ENCODE measurements at places on chromosomes 2 and 18.
A peak's percentile ranks its signal among the peaks of the same experiment; 100 is the strongest.

- no peak for DNase-seq
These were observed 154.0 kb downstream of the TRIB2 start for GRCh38 chr2:12870692-12871091.

GRCh38 chr18:76046221-76046620 lies 448.8 kb downstream of the ZNF516 start:
- no peak for DNase-seq

DNA sequence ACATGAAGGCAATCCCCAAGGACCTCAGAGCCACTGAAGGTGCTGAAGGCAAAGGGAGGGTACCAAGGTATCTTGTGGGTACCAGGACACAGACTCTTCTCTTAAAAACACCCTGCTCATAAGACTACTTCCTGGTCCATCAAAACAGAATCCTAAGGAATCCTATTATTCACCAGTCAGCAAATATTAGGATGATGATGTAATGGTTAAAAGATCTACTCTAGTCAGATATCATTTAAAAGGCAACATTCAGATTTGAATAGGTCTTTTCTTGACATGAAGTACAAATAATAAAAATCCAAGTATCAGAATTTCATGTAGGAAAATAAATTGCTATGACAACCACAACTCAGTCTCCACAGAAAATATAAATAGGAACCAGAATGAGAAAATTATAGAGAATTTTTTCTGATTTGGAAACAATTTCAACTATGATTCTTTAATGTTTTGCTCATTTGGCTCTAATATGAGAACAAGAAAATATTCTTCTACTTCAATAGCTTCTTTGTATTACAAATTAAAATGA lies 77.8 kb upstream of the ZNF397 start:
- DNase-seq: peak; percentile 22

- no peak for DNase-seq
These were observed 30.6 kb downstream of the MYO7B start for GRCh38 chr2:127566139-127566417.

DNA sequence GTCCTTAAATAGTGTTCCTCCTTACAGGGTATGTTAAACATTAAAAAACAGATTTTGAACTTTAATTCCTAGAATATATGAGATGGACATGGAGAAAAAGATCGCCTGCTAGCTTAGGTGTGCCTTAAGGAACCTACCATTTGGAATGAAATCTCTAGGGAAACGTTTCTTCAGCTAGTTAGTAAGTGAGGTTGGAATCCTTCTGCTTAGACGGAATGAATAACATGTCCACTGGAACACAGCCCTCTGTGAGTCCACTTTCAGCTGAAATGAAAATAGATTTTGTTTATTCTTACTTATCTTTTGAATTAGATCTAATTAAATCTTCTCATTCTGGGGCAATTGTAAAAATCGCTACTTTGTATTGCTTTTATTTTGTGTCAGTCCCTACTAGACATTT lies 28.4 kb downstream of the NAB1 start:
- DNase-seq: no peak

- no peak for DNase-seq
These were observed 237.1 kb upstream of the PXDN start for GRCh38 chr2:1981421-1981820.

DNA sequence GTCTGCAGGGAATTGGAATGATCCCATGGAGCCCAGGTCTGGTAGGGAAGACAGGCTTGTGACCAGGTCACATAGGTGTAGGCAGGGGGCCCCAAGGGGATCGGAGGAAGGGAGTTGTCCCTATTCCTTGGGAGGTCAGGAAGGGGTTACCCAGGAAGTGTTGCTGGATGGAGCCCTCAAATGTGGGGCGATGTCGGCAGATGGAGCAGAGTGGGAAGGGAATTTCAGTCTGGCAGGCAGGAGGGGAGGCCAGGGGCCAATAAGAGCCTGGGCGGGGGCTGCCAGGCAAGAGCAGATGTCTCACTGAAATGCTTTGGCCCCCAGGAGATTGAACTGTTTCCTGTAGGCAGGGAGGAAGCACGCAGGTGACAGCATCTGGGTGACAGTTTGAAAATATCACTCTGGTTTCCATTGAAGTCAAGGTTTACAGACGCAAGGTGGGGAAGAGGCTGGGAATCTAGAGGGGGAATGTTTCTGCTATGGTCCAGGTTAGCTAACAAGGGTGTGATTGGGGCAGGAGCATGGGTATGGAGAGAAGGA lies 81.5 kb upstream of the SMAD2 start:
- DNase-seq: no peak

DNA sequence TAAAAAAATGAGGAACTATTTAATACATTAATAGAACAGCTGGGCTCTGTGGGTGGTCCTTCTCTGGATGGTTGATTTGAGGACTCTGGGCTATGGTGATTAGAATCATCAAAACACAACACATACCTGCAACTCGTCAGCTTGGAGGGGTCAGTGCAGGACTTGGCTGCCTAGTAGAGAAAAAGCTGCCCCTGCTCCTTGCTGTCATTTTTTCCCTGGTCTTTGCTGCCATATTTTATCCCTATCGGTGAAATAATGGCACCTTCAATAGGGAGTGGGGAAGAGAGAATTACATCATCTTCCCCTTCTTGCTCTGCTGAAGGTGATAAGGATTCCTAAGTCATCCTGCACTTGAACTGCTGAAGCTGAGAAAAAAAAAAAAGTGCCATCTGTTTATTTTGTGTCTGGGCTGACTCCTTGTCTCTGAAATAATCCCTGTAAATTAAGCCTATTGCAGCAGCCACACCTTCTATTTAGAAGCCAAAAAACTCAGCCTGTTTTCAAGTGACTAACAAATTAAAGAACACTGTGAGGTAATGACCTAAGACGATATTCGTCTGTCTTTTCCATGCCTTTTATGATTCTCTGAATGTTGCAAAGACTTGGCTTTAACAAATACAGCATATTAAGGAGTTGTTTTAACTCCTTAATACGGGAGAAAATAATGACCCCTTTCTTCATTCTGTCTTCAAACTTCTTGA lies 89.3 kb downstream of the ACVR1 start:
- DNase-seq: no peak

DNA sequence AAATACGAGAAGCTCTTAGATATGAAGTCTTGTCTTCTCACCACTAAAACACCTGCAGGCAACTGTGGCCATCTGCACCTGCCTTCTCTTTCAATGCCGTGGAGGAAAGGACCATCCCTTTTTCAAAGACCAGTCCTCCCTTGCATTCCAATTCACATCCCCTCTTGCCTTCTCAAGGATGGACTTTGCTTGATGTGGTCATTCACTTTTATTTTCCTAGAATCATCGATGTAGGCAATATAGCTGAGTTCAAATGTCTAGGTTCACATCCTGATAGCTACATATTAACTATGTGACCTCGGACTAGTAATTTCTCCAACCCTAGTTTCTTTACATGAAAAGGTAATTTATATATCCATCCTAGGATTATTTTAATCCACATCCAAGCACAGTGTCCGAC lies 110.1 kb downstream of the HIBCH start:
- DNase-seq: no peak

DNA sequence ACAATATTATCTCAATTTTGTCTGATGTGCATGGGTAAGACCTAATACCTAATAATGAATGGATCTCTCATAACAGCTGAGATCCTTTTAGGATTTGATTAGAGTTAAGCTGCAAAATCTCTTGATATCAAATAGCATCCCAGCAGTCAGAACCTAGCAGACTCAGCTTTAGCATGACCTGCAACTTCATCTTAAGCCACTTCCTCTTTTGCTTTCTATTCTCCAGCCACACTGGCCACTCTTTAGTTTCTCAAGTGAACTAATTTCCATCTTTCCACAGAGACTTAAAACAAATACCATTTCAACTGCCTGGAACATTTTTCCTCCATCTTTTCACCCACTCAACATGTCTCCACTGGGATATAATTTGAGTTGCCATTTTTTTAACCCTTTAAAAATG lies 1251.6 kb upstream of the ZEB2 start:
- DNase-seq: no peak

DNA sequence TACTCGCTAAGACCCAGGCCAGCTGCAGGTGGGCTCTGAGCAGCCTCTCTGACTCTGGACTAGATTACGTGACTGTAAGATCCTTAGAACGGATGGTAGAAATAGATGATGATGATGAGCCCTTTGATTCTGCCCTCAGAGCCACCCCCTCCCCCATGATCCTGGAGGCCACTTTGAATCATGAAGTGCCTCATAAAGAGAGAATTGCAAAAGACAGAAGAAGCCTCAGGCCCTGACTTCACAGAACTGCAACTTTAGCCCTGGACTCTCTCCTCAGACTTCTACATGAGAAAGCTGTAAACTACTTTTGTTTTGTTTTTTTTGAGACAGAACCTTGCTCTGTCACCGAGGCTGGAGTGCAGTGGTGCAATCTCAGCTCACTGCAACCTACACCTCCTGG lies 15.4 kb upstream of the TET3 start:
- DNase-seq: no peak

DNA sequence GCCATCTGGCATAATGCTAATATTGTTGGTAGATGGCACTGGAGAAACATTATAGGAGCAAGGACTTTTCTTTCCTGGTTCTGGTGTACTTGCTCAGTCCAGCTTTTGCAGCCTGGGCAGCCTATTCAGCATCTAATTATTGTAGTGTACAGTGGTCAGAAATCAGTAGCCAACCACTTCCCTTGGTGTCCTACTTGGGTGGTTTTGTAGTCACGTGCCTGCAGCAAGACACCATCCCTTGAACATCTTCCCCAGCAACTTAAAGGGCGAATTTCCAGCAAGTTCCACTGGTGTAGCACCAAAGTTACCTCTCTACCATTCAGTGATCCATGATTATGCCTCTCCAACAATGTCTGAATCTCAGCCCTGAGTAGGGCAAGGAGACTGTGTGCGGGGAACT lies 557.6 kb downstream of the SATB2 start:
- DNase-seq: no peak

DNA sequence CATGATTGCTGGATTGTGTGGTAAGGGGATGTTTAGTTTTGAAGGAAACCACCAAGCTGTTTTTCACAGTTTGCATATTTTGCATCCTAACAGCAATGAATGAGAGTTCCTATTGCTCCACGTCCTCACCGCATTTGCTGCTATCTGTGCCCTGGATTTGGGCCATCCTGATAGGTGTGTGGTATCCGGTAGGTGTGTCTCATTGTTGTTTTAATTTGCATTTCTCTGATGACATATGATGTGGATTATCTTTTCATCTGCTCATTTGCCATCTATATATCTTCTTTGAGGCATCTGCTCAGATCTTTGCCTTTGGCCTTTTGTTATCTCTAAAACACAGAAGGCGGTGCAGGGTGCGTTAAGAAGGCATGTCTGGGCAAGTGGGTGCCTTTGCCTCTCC lies 73.3 kb downstream of the LONRF2 start:
- DNase-seq: no peak

DNA sequence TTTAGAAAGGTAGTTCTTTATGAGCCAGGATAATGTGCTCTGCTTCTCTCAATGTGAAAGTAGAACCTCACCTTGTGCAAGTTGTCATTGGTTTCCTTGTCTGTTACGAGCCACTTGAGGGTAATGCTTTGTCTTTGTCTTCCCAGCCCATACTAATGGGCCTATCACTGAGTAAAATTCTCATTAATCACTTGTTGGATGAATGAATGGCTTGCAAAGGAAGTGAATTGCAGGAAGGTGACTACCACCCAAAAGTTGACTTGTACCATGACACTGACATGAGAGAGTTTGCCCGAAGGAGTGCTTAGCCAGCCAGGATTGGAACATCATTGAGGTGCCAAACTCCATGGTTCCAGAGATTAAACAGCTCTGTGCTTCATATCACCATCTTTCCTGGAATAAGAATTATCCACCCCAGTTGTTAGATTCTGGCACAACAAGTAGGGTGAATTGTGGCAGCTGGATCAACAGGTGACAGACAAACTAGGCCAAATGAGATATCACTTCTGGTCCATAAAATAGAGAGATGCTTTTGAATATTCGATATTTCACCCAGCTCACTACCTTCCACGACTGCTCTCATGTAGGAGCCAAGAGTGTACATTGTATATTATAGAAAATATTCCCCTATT lies 20.5 kb upstream of the CD28 start:
- DNase-seq: no peak

GRCh38 chr18:72041313-72042032 lies 502.7 kb downstream of the CBLN2 start:
- no peak for DNase-seq

- no peak for DNase-seq
These were observed 579 bp downstream of the STAT4 start for GRCh38 chr2:191150230-191150599.

- DNase-seq: no peak
These were observed 82.2 kb upstream of the DAPL1 start for GRCh38 chr2:158712791-158713522.

DNA sequence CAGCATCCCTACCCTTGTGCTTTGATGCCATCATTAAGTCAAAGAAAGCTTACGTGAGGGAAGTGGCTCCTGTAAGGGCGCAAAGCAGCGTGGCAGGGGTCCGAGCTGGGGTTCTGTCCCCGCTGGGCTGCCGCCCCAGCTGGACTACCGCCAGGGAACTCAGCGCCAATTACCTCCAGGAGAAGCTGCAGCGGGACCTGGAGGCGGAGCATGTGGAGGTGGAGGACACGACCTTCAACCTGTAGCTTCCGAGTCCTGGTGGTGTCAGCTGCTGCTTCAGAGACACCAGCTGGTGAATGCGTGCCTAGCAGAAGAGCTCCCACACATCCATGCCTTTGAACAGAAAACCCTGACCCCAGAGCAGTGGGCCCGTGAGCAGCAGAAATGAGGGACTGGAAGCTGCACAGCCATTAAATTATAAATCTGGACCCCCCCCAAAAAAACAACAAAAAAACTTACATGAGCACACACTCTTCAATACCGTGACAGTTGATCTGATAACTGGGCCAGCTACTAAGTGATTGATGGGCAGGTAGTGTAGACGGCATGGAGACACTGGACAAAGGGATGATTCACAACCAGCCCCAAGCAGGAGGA lies 20.1 kb upstream of the YES1 start:
- no peak for DNase-seq

DNA sequence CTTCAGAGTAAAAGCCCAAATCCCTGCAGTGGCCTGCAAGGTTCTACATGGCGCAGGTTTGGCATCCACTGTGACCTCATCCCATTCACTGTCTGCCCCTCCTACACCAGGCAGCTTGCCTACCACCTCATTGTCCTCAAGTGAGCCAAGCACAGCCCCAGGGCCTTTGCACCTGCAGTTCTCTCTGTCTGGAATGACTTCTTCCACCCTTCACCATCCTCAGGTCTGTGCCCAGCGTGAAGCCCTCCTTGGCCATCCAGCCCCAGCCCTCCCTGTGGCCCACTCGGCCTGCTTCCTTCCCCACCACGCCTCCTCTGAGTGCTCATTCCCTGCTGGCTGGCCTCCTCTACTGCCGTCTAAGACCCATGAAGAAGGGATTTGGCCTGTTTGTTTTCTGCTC lies 32.6 kb upstream of the UBE2F start:
- no peak for DNase-seq

DNA sequence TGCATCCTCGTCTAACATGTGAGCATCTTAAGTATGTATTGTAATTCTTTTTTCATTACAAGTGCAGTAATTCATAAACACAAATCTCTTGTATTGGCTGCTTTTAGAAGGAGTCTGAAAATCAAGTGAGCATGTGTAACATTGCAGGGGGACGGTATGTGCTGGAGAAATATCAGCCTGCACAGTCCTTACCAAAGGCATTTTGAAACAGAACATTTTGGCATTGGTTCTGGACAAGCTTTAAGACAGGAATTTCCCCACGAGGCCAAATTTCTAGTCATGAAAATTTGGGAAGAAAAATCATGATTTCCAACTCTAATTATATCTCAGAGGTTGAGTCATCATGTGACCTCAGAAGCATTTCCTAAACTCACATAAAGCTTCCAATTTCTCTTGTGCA lies 24.7 kb upstream of the NRP2 start:
- DNase-seq: peak; percentile 70

All from fibroblast of skin of back (primary cell).